ENCODE measurements at places on chromosomes 4 and X. TPM values are rescaled to one million over a fixed set of nuclear protein-coding genes. Genes with fewer than 3 reads are reported as not detected.

FABP2 gene
- total RNA-seq = not detected

FAAH2 gene
- total RNA-seq = 4.0 TPM

DNA sequence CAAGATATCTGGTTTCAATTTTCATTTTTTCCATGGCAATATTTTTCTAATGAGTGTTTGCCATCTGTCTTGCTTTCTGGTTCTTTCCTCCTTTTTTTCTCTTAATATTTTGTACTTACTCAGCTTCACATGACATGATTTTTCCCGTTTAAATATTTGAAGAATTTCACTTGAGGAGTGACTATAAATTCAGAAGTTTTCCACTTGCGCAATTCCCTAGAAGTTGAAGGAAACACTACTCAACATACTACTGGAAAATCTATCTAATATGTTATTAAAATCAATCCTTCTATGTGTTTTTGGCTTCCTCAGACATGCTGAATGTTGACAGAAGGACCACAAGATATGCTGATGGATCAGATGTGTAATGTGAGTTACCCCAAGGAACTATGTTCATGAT, 36.8 kb upstream of the BANK1 start:
- no peak overlapping the region for H3K4me3 ChIP-seq
- H3K36me3 ChIP-seq = no peaks in the 10 kb centered on the region
- H3K4me1 ChIP-seq = no peaks in the 10 kb centered on the region
- H3K27ac ChIP-seq = no peak overlapping the region
- DNase-seq = no peak
- H3K27me3 ChIP-seq = no peaks in the 10 kb centered on the region

- peaks cover 8% of the 10 kb centered on the region for H3K36me3 ChIP-seq
- peaks cover 84% of the 10 kb centered on the region for H3K27me3 ChIP-seq
- no peak overlapping the region for H3K27ac ChIP-seq
- peaks cover 8% of the 10 kb centered on the region for H3K4me1 ChIP-seq
- H3K4me3 ChIP-seq = no peak overlapping the region
These were observed 26.5 kb downstream of the HAND2 start for GRCh38 chr4:173503330-173504180.

- no peak for DNase-seq
- no peak overlapping the region for H3K4me3 ChIP-seq
- no peak overlapping the region for H3K27ac ChIP-seq
- no peaks in the 10 kb centered on the region for H3K4me1 ChIP-seq
- H3K36me3 ChIP-seq = no peaks in the 10 kb centered on the region
These were observed 220.2 kb upstream of the PRPS2 start for GRCh38 chrX:12570859-12571501.

GRCh38 chr4:85761803-85762528, 287.0 kb downstream of the ARHGAP24 start:
- no peak for DNase-seq
- no peaks in the 10 kb centered on the region for H3K27me3 ChIP-seq
- H3K4me3 ChIP-seq = no peak overlapping the region

- H3K36me3 ChIP-seq = peaks cover 68% of the 10 kb centered on the region
- peak overlapping the region; percentile 56 for H3K27ac ChIP-seq
- H3K4me1 ChIP-seq = peaks cover 31% of the 10 kb centered on the region
- H3K27me3 ChIP-seq = no peaks in the 10 kb centered on the region
These were observed 24.1 kb downstream of the SEC31A start for GRCh38 chr4:82866706-82867385.

GRCh38 chr4:66923081-66923865, 622.0 kb downstream of the CENPC start:
- no peaks in the 10 kb centered on the region for H3K27me3 ChIP-seq
- DNase-seq = no peak
- H3K4me3 ChIP-seq = no peak overlapping the region
- H3K4me1 ChIP-seq = no peaks in the 10 kb centered on the region
- H3K27ac ChIP-seq = no peak overlapping the region
- H3K36me3 ChIP-seq = no peaks in the 10 kb centered on the region

DNA sequence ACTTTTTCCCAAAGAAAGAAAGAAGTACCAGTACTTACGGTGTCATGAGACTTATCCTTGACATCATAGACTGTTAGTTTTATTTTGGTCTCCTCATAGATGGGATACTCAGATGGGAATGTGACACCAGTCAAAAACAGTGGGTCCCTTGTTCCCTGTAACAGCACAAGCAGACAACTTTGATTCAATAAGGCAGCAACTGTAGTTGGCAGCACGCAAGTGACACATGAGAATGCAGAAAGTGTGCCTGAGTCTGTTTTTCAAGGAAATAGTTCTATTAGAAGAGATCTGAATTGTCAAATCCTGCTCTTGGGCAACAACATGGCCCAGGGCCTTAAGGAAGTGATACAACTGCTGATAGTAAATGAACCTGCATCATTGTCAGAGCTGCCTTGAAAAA, 443.2 kb downstream of the INPP4B start:
- H3K27me3 ChIP-seq = no peaks in the 10 kb centered on the region
- peak overlapping the region; percentile 86 for H3K4me3 ChIP-seq
- peaks cover 27% of the 10 kb centered on the region for H3K36me3 ChIP-seq
- DNase-seq = peak; percentile 66
- peak overlapping the region; percentile 97 for H3K27ac ChIP-seq

DNA sequence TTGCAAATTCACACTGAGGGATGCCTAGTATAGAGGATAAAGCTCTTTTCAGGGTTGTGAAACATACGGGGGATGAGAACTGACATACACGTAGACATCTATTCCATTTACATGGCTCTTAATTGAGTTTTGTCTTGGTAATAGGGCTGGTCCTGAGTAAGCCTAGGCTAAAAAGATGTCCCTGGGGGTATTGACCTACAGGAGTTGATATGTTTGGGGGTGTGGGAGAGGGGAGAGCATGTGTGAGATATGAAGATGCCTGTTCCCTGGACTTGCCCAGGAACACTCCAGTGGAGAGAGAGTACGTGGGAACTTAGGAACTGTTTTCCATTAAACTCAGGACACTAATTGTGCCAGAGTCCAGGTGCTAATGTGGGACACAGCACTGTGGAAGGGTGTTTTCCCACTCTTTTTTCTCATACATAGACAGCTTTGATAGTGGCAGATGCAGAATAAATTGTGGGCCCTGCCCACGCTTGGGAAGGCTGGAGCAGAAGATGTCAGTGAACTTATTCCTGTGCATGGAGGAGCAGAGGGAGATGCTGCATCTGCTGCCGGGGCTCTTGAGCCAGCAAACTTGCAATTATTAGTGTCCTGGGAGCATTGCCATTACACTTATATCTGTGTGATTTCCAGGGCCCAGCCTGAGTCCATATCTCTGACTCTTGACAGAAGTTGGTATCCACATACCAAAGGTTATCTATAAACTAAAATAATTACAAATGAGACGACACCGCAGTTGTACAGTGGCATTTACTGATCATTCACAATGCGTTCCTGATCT, 20.7 kb downstream of the SYNPO2 start:
- DNase-seq = no peak
- H3K4me3 ChIP-seq = no peak overlapping the region
- H3K27me3 ChIP-seq = peaks cover 20% of the 10 kb centered on the region
- H3K27ac ChIP-seq = no peak overlapping the region
- H3K4me1 ChIP-seq = no peaks in the 10 kb centered on the region

GRCh38 chrX:132227383-132228112, 8.3 kb upstream of the RAP2C start:
- H3K27me3 ChIP-seq = no peaks in the 10 kb centered on the region
- no peak for DNase-seq
- H3K4me3 ChIP-seq = no peak overlapping the region
- no peak overlapping the region for H3K27ac ChIP-seq
